ENCODE measurements at places on chromosomes 3 and 15.

DNA sequence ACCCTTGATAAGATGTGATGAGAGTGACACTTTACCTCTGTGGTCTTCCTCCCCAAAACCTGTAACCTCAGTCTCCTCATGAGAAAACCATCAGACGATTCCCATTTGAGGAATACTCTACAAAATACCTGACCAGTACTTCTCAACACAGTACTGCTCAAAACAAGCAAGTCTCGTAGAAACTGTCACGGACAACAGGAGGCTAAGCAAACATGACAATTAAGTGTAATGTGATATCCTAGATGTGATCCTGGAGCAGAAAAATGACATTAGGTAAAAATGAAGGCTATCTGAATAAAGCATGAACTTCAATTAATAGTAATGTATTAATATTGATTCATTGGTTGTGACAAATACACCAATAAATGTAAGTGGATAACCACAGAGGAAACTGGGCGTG lies 113.6 kb downstream of the CACNA2D3 start:
- no peak for DNase-seq

GRCh38 chr3:11826628-11827265 lies 19.9 kb downstream of the TAMM41 start:
- no peak for DNase-seq

- no peak for DNase-seq
Observed at GRCh38 chr15:39625856-39626255, 45.0 kb downstream of the THBS1 start.

GRCh38 chr3:13477943-13478342 lies 2.2 kb upstream of the HDAC11 start:
- no peak for DNase-seq

GRCh38 chr15:45871121-45871855 lies 236.5 kb downstream of the SQOR start:
- no peak for DNase-seq

DNA sequence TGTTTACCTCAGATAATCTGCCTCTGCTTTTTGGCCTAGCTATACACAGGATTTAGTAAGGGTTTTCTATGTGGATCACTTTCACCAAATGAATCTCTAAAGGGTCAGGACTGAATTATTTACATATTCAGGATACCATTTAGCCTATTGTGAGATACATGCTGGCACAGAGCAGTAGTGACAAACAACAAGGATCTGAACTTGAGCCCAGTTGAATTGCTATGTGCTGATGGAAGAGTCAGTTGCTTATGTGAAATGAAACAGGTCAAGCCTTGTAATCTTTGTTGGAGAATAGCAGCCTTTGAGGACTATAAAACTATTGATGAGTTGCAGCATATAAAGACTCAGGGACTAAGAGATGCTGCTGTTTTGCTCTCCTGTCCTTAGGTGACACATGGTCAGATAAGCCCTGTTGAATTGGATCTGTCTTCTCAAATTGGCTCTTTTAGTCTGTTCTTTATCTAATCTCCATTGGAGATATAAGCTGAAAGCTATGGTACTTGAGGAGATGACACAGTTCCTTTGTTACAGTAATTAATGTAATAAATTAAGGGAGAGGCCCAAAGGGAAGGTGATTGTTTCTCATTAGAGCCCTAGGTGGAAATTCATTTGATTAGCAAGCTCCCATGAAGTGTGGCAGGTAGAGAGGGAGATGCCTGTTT lies 30.4 kb downstream of the ZNF609 start:
- no peak for DNase-seq

- DNase-seq: no peak
Observed at GRCh38 chr3:52086461-52086860, 30.1 kb upstream of the DUSP7 start.

DNA sequence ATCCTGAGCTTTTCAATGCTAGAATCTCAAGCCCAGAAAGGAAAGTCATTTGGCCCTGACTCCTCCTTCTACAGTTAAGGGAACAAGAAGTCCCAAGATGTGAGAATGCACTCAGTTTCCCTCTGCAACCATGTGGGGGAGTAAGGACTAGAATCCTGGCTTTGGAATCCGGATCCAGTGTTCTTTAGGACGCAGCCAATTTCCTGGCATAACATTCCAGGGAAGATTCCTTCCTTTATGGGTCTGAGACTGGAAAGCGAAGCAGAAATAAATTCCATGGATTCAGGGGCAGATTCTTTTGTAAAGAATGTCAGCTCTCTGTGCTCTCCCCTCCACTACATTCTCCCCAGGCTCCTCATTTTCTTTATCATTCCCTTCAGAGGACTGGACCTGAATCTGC lies 151.8 kb upstream of the SOX14 start:
- DNase-seq: no peak

DNA sequence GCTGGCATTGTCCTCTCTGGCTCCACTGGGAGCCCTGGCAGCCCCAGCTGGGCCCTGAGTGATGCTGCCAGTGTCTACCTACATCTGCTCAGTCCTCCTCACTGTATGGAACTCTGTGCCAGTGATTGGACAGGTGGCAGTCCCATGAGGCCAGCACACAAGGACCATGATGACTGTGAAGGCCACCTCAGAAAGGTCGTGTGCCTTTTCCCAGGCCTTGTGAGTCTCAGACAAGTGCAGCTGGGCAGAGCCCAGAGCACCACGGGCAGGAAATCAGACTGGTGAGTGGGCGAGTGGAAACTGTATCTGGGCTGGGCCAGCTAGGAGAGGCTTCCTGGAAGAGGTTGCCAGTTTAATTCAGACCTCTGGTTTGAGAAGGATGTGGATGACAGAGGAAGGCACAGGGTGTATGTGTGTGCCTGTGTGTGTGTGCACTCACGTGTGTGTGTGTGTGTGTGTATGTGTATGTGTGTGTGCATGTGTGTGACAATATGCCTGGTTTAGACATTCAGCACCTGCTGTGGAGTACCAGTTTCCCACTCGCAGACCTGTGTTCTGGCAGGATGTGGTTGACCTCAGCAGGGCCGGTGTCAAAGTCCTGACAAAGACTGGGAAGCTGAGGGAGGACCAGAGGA lies 7.0 kb downstream of the MAPKAPK3 start:
- DNase-seq: no peak

GRCh38 chr3:46974421-46975171 lies 1.9 kb downstream of the CCDC12 start:
- no peak for DNase-seq

- no peak for DNase-seq
Observed at GRCh38 chr3:2947536-2947935, 162.6 kb downstream of the IL5RA start.
